ENCODE measurements at places on chromosomes 6 and 20.

DNA sequence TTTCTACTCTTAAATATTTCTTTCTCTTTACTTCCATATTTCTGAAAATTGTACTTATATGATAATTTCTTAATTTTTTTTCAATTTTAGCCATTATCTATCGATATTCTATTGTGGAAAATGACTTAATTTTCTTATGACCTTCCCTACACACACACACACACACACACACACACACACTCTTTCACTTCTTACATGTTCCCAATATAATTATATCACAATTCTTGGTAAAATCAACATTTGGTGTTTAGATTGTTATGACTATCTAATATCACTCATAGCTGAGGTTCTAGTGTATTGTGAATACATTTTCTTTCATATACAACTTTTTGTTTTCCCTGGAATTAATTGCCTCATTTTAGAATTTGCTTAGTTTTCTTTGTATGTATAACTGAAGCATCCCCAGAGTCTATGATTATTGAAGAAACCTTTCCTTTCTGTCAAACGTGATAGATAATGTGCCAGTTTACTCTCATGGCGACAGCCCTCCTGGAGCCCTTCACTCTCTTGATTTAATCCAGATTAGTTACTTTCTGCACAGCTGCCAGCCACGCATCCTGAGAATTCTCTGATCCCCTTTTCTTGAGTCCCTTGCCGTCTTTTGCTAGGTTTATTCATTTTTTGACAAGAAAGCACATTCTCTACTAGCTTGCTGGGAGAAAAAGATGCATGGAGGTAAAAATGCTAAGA, 63.4 kb downstream of the RNF182 start:
- DNase-seq = no peak

- no peak for DNase-seq
Observed at GRCh38 chr20:11989018-11989771, 71.5 kb downstream of the BTBD3 start.

DNA sequence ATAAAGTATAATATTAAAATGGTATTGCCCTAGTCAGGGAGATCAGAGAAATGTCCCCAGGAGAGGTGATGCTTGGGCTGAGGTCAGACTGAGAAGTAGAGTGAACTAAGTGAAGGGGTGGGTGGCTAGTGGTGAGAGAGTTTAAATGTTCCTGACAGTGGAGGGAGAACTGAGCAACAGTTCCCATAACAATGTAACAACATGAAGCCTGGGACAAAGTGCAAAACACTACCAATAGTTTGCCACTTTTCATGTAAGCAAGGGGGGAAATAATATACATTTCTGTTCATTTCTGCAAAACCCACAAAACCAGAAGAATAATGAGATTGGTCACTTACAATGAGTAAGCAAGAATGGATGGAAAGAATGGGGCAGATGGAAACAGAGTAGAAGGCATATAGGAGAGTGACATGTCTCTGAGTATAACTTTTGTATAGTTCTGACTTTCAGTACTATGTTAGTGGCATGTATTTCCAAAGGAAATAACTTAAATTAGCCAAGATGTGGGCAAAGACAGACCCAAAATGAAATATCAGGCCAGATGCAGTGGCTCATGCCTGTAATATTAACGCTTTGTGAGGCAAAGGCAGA, 13.3 kb upstream of the FAXC start:
- no peak for DNase-seq

- DNase-seq = no peak
Observed at GRCh38 chr20:60428651-60429050, 470.4 kb downstream of the CDH26 start.

DNA sequence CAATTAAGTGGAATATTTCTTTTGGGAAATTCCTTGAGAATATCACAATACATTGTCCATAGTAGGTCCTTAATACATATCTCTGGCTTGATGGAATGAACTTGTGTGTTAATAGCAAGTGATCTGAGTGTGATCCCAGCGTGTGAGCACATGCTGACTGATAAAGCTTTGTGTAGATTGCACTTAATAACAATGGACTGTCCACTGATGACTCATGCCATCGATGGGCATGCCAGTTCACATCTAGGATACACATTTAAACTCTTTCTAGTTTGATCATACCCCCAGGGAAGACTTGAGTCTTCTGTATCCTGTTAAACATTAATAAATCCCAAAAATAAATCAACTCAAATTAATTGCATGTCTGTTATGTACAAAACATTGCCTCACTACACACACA, 454.3 kb upstream of the SPTLC3 start:
- DNase-seq = no peak

DNA sequence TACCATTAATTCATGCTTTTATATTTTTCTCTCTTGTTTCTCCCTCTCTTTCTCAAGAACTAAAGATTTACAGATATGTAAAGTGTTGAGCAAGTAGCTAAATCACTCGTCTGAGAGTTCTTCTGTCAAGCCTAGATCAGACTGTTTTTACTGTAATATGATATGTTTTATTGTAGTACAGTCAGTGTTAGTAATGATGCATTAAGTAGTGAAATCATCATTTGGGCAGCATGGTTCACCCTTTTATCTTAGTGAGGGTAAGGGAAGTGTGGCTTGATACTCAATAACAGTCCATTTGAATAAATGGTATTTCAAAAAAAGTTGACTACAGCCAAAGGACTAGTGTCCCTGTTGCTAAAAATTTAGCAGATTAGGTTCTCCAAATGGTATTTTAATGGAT, 9.2 kb downstream of the CYB5R4 start:
- DNase-seq = no peak

- DNase-seq = no peak
Observed at GRCh38 chr6:145453376-145453775, 281.9 kb downstream of the EPM2A start.

GRCh38 chr6:2477250-2477649, 231.8 kb upstream of the GMDS start:
- DNase-seq = no peak

- peak; percentile 71 for DNase-seq
Observed at GRCh38 chr6:3139090-3139903, 18.0 kb downstream of the TUBB2A start.

GRCh38 chr6:80142586-80142985, 36.1 kb downstream of the BCKDHB start:
- DNase-seq = no peak

DNA sequence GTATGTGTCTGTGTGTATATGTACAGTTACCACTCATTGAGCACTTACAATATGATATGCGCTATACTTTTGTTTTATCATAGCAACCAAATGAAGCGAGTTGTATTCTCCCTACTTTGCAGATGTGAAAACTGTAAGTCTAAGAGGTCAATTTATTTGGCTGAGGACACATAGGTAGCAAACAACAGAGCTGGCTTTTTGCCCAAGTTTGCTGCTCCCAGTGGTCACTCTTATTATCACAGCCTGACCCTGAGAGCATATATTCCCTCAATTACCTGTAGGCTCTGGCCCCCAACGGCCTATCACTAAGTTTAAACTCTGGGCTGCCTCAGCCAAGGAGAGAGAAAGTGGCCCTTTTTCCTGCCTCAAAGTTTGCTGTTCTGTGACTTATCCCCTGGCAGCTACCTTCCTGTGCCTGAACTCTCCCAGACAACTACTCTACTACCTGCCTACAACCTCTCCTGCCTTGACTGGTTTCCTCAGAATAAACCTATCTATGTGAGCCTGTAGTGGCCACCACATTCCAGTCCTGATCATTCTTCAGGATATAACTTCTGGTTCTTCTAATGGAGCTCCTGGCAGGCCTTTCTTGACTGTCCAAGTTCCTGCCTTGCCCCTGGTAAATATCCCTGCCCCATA, 221.8 kb downstream of the FRK start:
- no peak for DNase-seq

DNA sequence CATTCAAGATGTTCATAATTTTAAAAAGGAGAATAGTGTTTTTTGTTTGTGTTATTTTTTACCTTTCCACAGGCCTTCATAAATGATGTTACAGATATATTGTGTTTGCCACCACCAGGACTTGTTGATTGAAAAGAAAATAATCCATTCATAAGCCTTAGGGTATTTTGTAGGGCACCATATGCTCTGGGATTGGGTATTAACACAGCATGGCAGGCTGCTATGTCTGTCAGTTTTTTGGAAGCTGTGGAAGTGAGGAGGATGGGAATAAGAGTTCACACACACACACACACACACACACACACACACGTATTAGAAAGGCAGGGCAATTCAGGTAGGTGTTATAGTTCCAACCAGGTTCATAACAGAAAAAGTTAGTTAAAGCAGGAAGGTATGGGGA, 237.9 kb downstream of the HDGFL1 start:
- DNase-seq = no peak

DNA sequence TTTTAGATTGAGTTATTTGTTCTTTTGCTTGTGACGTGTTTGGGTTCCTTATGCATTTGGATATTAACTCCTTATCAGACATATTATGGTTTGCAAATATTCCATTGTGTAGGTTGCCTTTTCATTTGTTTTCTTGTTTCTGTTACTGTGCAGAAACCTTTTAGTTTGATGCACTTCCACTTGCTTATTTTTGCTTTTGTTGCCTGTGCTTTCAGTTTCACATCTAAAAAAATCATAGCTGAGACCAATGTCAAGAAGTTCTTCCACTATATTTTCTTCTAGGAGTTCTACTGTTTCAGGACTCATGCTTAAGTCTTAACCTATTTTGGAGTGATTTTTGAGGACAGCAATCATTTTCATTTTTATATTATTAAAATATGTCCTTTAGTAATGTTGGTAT, 113.5 kb downstream of the EPM2A start:
- DNase-seq = no peak

- no peak for DNase-seq
Observed at GRCh38 chr6:114783783-114784182, 441.0 kb upstream of the HS3ST5 start.

DNA sequence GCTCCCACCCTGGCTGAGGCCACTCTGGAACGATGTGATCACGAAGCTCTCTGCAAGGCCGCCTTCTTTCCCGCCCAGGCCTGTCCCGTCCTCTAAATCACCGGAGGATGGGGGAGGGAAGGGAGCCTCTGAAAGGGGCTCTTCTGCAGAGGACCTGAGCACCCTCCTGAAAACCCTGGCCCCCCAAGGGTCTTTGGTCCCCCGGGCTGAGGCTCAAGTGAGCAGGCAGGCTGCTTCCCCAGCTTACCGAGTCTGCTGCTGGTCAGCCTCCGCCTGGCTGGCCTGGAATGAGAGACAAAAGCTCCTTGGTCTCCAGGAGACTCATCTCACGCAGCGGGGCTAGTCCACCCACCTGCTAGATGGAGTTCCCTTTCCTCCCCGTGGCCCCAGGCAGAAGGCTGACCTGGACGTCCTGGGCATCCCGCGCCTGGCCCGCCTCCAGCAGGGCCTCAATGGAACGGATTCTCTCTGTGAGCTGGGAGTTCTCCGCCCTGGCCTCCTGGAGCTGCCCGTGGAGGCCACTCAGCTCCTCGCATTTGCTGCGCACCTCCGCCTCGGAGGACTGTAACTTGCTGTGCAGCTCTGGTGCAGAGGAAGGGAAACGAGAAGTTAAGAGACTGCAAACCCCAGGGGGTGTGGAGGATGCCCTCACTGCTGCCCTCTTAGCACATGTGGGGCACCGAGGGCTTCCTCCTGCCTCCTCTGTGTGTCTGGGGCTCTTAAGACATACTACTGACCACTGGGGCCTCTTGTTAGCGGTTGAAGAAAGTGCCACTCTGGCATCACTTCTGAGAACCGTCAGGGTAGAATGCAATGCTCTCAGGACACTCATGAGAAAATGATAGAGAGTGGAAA, 54.7 kb downstream of the RRBP1 start:
- DNase-seq = no peak

DNA sequence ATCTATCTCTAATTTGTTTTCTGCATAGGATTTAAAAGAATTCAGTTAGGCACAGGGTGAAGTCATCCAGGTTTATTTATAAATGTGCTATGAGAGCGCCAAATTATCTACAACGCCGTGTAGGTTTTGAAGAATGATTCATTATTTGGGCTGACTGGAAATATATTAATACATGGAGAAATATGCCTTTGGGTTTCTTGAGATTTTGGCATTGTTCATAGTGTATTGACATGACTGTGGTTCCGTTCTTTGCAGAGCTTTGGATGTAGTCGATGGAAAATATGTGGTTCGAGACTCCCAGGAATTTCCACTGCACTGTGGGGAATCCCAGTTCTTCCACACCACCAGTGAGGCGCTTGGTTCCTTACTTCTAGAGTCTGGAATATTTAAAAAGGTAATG, 90.9 kb downstream of the CRYBG1 start:
- no peak for DNase-seq

GRCh38 chr6:33989016-33989854, 156.7 kb downstream of the GRM4 start:
- DNase-seq = no peak

GRCh38 chr6:131381709-131382093, 191.3 kb upstream of the ARG1 start:
- no peak for DNase-seq

- DNase-seq = no peak
Observed at GRCh38 chr6:30766461-30767157, 22.3 kb upstream of the IER3 start.

- peak; percentile 43 for DNase-seq
Observed at GRCh38 chr6:20542927-20543602, 8.8 kb downstream of the CDKAL1 start.

GRCh38 chr20:4949833-4950178, 51.5 kb downstream of the SLC23A2 start:
- no peak for DNase-seq

- no peak for DNase-seq
Observed at GRCh38 chr6:110815015-110815410, 256 bp downstream of the CDK19 start.

DNA sequence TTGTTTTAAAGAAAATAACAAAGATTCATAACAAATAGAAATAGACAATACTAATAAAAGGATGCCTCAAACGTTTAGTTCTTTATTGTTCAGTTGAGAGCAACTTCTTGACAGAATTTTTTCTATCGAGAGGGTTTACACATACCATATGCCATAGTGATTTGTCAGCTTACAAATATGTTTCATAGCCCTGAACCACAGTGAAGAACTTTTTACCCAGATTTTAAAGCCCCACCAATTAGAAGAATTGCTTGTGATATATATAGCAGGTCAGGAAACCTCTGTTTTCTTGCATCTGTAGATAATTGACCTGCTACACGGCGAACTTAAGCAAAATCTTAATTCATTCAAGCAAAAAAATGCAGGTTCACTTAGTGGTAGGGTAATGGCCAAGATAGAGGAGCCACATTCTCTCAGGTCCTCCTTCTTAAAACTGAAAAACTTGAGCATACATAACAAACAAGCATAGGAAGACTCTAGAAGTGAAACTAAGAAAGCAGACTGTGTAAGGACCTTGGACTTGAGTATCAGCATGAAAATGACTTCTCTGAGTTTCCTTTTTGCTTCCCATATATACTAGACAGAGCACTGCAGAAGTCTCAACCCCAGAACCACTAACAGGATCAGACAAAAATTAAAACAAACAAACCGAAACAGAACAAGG, 39.5 kb downstream of the CRISP1 start:
- no peak for DNase-seq

DNA sequence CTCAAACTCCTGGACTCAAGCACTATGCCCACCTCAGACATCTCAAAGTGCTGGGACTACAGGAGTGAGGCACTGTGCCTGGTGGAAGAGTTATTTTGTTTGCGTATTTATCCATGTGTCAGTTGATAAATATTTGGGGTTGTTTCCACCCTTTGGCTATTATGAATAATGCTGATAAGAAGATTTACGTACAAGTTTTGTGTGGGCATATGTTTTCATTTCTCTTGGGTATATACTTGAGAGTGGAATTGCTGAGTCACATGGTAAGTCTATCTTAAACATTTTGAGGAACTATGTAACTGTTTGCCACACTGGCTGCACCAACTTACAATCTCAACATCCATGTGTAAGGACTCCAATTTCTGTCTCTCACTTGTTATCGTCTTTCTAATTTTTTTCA, 200.3 kb downstream of the RNGTT start:
- no peak for DNase-seq
